Activated CD4-positive, alpha-beta T cell treated with anti-CD3 and anti-CD28 coated beads for 36 hours (primary cell): ENCODE measurements at places on chromosomes 12 and 14. TPM values are rescaled to one million over a fixed set of nuclear protein-coding genes. Genes with fewer than 3 reads are reported as not detected.

DNA sequence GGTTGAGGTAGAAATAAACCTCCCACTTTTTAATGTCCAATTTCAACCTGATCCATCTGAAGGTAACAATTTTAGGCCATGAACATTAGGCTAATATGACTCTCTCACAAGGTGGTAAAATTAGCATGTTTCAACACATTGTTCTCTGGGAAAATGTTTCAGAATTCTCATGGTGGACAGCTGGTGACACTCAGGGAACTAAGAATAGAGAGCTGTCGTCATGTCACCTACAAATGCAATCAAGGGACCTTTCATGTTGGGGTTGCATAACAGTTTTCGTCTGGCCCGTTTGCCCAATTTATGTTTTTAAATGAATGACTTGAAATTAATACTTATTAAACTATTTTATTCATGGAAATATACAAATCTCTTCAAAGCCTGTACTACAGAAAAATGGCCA, 180.7 kb upstream of the PRICKLE1 start:
- H3K4me1 ChIP-seq = no peaks in the 10 kb centered on the region
- H3K27me3 ChIP-seq = no peaks in the 10 kb centered on the region
- H3K27ac ChIP-seq = no peak overlapping the region
- no peak overlapping the region for H3K4me3 ChIP-seq
- no peak for DNase-seq
- no peaks in the 10 kb centered on the region for H3K36me3 ChIP-seq

DNA sequence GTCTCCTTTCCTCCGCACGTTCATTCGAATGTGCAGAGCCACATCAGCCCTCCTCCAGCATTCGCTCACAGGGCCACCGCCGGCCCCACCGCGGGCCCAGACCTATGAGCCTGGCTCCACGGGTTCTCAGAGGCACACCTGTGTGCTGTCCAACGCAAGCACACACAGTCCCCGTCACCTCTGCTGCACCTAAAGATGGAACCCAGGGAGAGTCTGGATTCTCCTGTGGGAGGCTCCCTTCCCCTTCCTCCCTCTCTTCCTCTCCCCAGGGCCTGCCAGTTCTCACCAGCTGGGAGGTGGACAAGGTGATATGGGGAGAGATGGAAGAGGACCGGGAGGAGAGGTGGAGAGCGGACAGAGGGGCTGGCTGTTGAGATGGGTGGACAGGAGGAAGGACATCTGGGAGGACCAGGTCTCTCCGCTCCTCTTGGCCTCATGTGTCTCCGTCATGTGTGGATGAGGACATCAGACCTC, 4.9 kb upstream of the AQP6 start:
- no peaks in the 10 kb centered on the region for H3K36me3 ChIP-seq
- H3K4me1 ChIP-seq = no peaks in the 10 kb centered on the region
- H3K4me3 ChIP-seq = no peak overlapping the region
- DNase-seq = no peak

- peaks cover 15% of the 10 kb centered on the region for H3K4me1 ChIP-seq
- no peaks in the 10 kb centered on the region for H3K27me3 ChIP-seq
- no peak for DNase-seq
Observed at GRCh38 chr12:14213542-14213941, 151.9 kb upstream of the ATF7IP start.

GRCh38 chr12:46087916-46088439, 97.6 kb upstream of the SCAF11 start:
- peaks cover 3% of the 10 kb centered on the region for H3K27me3 ChIP-seq
- no peak for DNase-seq
- no peak overlapping the region for H3K4me3 ChIP-seq
- no peaks in the 10 kb centered on the region for H3K4me1 ChIP-seq

DNA sequence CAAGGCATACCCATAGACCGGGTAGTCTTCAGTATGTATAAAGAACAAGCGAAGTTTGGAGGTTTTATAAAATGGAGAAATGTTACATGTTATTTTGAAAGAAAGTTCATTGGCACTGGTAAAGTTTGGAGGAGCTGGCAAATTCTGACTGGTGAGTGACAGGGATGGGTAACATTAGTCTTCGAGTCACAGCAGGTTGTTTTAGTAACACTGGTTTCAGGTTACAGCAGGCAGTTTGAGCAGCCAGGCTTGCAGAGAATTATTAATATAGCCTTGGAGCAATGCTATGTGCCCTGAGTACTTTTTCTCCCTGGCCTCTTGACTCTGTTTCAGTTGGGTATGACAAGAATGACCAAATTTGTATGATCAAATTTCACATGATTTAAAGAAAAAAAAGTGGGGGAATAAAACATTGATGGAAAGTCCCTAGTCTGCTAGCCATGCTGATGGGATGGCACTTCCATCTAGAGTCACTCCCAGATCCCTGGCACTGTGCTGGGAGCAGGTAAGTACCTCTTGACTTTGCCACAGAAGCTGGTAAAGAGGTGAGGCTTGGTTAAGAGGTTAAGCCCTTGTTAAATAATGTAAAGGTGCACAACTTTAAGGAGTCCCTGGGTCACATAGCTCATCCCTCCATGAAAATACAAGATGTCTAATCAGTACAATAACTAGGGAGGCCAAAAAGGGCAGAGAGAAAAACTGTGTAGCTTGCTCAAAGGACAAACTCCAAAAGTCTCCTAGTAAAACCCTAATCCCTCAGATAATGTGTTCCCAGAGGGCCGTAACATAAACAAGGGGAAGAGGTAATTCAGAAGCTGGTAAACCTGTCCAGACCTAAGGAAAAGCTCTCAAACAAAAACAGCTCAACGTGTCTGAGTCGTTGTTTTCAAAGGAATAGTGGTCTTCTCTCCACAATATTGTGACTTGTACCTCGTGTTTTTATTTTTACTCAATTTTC, 12.7 kb upstream of the SVOP start:
- no peak for DNase-seq
- peaks cover 4% of the 10 kb centered on the region for H3K36me3 ChIP-seq
- H3K4me3 ChIP-seq = no peak overlapping the region
- H3K27me3 ChIP-seq = peaks cover 15% of the 10 kb centered on the region

DNA sequence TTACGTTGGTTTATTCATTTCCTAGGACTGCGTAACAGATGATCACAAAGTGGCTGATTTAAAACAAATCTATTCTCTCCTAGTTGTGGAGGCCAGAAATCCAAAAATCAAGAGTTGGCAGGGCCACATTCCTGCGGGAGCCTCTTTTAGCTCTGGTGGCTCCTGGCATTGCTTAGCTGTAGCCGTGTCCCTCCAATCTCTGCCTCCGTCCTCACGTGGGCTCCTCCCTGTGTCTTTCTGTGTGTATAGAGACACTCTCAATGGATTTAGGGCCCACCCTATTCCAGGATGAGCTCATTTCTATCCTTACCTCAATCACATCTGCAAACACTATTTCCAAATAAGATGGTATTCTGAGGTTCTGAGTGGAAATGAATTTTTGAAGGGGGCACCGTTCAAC, 42.5 kb downstream of the KCTD10 start:
- no peak for DNase-seq
- H3K36me3 ChIP-seq = no peaks in the 10 kb centered on the region

- H3K4me3 ChIP-seq = no peak overlapping the region
- H3K4me1 ChIP-seq = no peaks in the 10 kb centered on the region
- H3K27me3 ChIP-seq = peaks cover 4% of the 10 kb centered on the region
Observed at GRCh38 chr12:63949902-63950301, 105.4 kb downstream of the SRGAP1 start.

DNA sequence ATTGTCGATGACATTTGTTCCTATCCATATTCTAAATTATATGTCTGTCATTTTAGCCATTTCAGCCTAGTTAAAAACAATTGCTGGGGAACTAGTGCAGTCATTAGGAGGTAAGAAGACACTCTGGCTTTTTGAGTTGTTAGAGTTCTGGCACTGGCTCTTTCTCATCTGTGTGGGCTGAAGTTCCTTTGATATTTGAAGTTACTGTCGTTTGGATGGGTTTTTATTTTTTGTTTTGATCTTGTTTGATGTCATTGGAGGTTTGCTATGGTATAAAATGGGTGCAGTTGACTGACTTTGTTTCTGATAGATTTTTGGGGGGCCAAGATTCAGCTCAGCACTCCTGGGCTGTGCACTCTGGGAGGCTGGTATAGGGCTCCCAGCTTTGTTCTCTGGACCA, 20.7 kb upstream of the CD69 start:
- peak overlapping the region; percentile 32 for H3K27ac ChIP-seq
- H3K36me3 ChIP-seq = peaks cover 3% of the 10 kb centered on the region
- H3K27me3 ChIP-seq = no peaks in the 10 kb centered on the region
- DNase-seq = no peak
- no peak overlapping the region for H3K4me3 ChIP-seq

DNA sequence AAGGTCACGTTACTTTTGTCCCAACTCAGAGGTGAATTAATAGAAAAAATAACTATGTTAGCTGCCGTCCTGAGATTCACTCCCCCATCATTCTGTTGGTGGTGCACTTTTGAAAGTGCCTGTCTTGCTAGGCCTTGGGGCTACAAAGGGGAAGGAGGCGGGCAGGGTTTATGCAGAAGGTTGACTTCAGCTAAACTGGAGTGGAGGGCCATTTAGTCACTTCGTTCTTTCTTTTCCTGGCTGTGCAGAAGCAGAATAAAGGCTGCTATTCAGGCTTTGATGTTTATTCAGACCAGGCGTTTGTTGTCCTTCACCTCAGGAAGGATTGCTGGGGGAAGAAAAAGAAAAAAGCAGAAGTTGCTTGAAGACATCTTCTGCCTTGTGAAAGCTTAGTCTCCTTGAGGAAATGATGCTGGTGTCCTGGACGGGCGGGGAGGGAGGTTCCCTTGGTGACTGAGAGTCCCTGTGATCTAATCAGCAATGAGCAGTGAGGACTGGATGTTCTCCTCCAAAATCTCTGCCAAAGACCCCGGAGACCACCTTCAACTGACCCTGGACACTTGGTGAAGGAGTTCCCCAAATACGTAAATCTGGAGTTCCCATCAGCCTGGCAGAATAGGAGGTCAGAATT, 4.0 kb downstream of the GLT1D1 start:
- no peak for DNase-seq
- H3K27me3 ChIP-seq = peaks cover 19% of the 10 kb centered on the region
- H3K36me3 ChIP-seq = no peaks in the 10 kb centered on the region
- H3K4me3 ChIP-seq = no peak overlapping the region

GRCh38 chr12:4293299-4293965, 19.9 kb downstream of the CCND2 start:
- H3K36me3 ChIP-seq = peaks cover 90% of the 10 kb centered on the region
- peak overlapping the region; percentile 48 for H3K4me3 ChIP-seq
- peak overlapping the region; percentile 92 for H3K27ac ChIP-seq
- H3K27me3 ChIP-seq = no peaks in the 10 kb centered on the region
- peaks cover 78% of the 10 kb centered on the region for H3K4me1 ChIP-seq

DNA sequence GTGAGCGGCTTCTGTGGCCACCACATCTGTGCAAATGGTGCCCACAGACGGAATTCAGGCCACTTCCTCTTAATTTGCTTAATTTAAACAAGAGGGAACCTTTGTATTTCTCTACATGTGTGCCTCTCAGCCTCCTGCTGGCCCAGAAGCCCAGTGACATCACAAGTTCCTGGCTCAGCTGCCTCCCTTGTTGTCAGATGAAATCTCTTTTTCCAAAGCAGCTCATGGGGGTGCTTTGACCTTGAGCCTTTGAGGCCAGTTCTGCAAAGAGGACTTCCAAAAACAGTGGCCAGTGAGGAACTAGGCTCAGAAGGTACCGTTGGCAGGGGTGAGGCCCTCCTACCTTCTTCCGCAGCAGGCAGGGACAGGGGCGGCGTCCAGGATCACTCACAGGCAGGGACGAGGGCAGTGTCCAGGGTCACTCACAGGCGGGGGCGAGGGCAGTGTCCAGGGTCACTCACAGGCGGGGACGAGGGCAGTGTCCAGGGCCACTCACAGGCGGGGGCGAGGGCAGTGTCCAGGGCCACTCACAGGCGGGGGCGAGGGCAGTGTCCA, 35.0 kb upstream of the GALNT9 start:
- H3K27ac ChIP-seq = no peak overlapping the region
- no peaks in the 10 kb centered on the region for H3K36me3 ChIP-seq
- no peak overlapping the region for H3K4me3 ChIP-seq
- no peaks in the 10 kb centered on the region for H3K4me1 ChIP-seq

DNA sequence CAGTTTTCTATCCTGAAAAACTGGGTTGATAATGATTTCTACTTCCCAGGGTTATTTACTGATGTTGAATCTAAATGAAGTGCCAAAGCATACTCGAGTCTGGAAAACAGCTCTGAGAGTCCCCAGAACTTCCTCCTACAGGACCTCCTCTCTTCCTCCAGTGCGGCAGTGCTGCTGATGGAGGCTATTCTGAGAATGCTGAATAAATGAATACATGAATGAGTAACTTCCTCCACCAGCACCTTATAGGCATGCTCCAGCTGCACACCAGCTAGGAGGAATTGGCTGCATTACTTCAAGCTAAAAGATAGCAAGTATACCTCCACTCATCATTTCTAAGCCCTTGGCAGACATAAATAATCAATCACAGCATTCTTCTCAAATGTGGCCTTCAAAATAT, 448.8 kb upstream of the CCDC196 start:
- no peak for DNase-seq
- H3K27me3 ChIP-seq = peaks cover 7% of the 10 kb centered on the region
- no peaks in the 10 kb centered on the region for H3K36me3 ChIP-seq
- H3K27ac ChIP-seq = no peak overlapping the region
- no peaks in the 10 kb centered on the region for H3K4me1 ChIP-seq
- H3K4me3 ChIP-seq = no peak overlapping the region

DNA sequence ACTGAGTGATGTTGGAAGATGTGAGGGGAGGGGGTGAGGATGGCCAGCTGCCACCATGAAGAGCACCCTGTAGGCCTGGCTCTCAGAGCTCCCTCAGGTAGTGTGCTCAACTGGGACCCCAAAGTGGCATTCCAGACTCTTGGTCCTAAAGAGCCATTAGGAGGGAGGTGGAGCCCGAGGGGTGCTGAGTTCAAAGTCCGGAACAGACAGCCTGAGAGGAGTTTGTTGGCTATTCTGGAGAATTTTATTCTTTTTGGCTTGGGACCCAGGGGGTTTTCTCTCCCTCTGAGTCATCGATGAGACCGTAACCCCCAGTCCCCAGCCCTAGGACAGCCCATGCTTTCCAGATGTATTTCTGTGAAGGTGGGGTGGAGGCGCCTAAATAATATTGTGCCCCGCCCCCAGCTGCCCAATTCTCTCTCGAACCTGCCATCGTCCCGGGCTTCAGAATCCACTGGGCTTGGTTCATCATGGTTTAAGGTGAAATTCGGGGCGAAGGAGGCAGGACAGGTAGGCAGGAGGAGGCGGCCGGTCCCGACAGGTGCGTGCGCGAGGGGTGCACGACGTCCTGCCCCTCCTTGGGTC, 690 bp upstream of the RBP5 start:
- no peaks in the 10 kb centered on the region for H3K36me3 ChIP-seq
- peaks cover 31% of the 10 kb centered on the region for H3K4me1 ChIP-seq
- DNase-seq = no peak
- peak overlapping the region; percentile 80 for H3K4me3 ChIP-seq

DNA sequence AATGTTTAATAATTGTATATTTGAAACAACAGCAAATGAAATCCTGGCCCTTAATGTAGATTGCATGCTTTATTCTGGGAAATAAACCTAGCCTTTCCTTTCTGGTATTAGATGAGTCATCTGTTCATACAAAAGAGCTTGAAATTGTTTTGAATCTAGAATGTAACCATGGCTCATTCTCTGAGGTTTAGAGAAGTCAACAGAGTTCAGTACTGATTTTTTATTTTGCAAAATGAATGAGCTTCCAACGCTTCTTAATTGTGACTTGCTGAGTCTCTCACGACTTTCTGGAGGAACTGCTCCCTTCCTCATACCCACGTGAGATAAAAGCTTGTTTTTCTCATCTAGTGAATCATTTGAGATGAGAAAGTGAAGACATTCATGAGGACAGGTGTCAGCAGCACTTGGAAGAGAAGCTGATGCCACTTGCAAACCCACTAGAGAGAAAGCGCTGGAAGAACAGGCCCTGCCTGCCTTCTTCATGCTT, 509.6 kb downstream of the VRK1 start:
- peak; percentile 41 for DNase-seq
- H3K4me1 ChIP-seq = peaks cover 31% of the 10 kb centered on the region
- H3K4me3 ChIP-seq = no peak overlapping the region

Gene TSPAN8
- not detected for total RNA-seq

Gene LAG3
- total RNA-seq = 93.9 TPM

Gene HOTAIR
- total RNA-seq = not detected

Gene LALBA
- not detected for total RNA-seq

Gene RNASE3
- total RNA-seq = not detected
